ENCODE measurements at places on chromosomes 13 and 19.

- DNase-seq = no peak
Observed at GRCh38 chr13:24251525-24251924, 57.9 kb upstream of the C1QTNF9 start.

- no peak for DNase-seq
Observed at GRCh38 chr13:80630685-80631121, 289.8 kb upstream of the SPRY2 start.

DNA sequence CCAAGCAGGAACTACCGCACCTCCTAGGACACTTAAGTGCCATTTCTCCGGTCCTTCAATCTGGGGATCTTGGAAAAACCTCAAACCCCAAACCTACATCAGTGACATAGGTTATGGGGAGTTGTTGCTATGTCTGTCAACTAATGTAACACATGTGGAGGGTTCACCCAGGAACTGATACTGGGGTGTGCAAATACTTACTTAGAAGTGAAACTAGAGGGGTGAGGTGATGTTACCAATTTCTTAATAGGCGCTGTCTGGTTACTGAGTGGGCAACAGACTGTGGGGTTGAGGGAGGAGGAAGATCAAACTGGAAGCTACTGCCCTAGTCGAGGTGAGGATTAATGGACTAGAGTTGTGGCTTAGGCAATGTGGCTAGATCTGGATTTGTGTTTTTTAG lies 1.9 kb downstream of the ZNF586 start:
- DNase-seq = no peak

GRCh38 chr19:42394751-42395150 lies 4.7 kb upstream of the CNFN start:
- DNase-seq = no peak

GRCh38 chr13:65460136-65460535 lies 1770.0 kb downstream of the PCDH9 start:
- DNase-seq = no peak

GRCh38 chr13:113916330-113916815 lies 52.5 kb upstream of the GAS6 start:
- DNase-seq = no peak

GRCh38 chr13:89514534-89515312 lies 1832.8 kb upstream of the MIR17HG start:
- DNase-seq = no peak

DNA sequence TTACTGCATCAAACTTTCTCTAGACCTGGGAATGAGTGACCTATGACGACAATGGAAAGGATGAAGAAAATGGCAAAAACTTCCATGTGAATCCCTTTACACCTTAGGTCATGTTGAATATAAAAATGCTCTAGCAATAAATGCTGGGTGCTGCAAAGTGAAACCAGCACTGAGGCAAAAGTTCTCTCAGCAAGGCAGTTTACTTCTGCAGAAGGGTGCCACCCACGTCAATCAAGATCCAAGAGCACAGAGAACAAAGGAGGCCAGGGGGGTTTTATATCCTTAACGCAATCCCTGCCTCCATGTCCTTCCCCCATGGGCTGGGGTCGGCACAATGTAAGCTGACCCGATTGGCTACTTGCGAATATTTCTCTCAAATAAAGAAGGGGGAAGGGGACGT lies 38.7 kb downstream of the ZNF333 start:
- no peak for DNase-seq

DNA sequence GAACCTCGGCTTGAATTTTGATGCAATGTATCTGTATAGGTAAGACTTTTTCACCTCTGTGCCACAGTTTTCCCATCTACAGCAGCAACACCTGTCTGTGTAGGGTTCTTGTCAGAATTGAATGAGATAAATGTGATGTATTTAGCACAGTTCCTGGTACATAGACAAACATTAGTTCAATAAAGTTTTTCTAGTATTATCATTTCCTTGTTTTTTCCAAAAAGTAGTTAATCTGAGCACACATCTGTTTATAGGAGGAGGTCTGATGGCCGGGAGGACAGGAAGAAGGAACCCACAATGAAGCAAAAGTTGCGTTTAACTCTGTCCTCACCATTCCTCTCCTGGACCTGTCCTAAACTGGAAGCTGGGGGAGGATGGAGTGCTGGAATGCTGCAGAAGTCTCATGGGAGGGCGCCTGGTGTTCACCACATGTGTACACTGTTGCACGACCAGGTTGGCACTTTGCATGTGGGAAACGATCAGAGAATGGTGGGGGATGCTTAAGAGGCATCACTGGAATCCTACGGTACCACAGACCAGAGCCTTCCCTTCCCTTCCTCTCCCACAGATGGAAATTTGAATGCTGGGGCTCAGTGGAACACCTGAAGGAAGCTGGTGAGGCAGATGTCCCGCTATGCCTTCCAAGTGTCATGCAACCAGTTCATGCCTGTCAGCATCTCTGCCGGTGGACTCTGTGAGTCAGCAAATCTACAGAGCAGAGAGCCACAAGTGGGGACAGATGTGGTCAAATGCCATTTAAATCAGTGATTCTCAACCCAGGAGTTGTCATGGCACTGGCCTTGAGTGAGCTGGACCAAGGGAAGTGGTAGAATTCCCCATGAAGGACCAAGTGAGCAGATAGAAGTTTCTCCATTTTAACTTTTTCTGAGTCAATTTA lies 315.6 kb downstream of the DLEU7 start:
- DNase-seq = no peak

GRCh38 chr19:32345261-32346207 lies at the start of gene ZNF507:
Gene ZNF507 (plus strand): TSS chr19:32345610. CDS start chr19:32352831, 7,221 bp downstream.
- peak; percentile 60 for DNase-seq

GRCh38 chr19:36266375-36266961 lies 51.6 kb downstream of the ZNF146 start:
- no peak for DNase-seq

DNA sequence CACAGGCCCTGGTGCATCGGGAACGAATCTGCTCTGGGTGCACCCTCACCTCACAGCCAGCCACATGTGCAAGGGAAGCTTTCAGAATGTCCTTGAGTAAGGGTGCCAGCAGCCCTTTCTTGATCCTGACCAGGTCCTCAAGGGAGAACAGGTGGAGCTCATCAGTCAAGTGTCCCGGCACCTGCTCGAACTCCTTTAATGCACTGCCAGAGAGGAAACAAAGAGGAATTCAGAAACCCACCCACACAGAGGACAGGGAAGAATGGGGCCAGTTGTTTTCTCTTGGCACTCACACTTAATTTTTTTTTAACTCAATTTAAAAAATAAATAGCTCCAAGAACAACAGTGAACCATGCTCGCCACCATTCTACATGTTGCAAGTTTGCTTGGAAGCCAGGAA lies 41.7 kb downstream of the RUBCNL start:
- no peak for DNase-seq

GRCh38 chr13:110123041-110123809 lies 183.7 kb downstream of the COL4A1 start:
- no peak for DNase-seq

DNA sequence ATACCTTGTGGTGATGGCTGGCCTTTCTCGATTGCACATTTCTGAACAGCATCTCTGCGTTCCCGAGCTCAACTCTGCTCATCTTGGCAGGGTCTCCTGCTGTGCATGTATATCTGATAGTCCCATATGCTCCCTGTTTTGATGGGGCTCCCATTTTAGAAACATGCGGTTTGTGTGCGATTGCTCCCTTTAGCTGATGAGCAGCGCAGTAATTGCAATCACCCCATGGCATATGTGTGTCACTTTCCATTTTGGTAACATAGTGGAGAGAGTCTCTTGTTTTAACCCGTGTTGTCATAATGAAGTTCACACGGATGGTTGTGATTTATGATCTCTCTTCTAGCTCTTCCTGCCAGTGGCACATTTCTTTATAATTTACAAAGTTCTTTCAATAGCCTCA lies 144.7 kb downstream of the MTUS2 start:
- DNase-seq = no peak

GRCh38 chr13:91174886-91175501 lies 172.5 kb upstream of the MIR17HG start:
- no peak for DNase-seq

DNA sequence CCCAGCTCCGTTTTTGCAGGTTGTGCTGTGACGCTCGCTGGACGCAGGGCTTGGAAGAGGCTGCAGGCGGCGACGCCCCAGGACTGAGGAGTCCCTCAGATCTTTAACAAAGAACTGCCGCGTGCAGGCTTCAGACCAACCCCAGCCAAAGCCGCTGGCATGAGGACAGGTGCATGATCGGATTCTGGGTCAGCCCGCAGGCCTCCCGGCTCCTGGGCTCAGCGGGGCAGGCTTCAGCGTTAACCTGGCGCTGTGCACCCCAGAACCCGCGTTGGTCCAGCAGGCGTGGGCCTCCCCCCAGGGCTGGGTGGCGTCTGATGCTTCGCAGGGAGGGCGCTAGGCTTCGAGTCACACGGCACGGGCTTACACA lies 920 bp upstream of the TIMM13 start:
- no peak for DNase-seq

GRCh38 chr19:7326105-7326877 lies 22.4 kb upstream of the ARHGEF18 start:
- DNase-seq = no peak

DNA sequence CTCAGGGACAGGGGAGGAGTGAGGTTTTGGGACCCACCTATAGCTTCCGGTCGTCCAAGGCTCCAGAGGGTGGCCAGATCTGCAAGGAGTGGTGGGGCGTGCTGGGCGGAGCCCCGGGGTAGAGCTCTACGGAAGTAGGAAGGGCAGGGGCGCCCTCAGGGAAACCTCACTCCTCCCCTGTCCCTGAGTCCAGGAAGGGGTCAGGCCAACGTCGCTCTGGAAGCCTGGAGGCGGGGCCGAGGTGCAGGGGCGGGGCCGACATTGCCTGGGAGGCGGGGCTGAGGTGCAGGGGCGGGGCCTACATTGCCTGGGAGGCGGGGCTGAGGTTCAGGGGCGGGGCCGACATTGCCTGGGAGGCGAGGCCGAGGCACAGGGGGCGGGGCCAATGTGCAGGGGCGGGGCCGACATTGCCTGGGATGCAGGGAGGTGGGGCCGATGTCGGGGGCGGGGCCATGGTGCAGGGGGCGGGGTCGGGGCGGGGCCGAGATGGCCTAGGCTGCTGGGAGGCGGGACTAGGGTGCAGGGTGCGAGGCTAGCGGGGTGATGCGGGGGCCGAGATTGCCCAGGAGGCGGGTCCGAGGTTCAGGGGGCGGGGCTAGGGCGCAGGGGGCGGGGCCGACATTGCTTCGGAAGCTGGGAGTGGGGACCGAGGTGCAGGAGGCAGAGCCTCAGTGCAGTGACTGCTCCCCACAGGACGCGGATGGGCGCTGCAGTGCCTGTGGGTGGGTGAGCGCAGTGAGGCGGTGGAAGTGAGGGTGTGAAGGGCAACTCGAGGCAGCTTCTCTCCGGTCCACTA lies 4.9 kb upstream of the PALM start:
- peak; percentile 71 for DNase-seq

DNA sequence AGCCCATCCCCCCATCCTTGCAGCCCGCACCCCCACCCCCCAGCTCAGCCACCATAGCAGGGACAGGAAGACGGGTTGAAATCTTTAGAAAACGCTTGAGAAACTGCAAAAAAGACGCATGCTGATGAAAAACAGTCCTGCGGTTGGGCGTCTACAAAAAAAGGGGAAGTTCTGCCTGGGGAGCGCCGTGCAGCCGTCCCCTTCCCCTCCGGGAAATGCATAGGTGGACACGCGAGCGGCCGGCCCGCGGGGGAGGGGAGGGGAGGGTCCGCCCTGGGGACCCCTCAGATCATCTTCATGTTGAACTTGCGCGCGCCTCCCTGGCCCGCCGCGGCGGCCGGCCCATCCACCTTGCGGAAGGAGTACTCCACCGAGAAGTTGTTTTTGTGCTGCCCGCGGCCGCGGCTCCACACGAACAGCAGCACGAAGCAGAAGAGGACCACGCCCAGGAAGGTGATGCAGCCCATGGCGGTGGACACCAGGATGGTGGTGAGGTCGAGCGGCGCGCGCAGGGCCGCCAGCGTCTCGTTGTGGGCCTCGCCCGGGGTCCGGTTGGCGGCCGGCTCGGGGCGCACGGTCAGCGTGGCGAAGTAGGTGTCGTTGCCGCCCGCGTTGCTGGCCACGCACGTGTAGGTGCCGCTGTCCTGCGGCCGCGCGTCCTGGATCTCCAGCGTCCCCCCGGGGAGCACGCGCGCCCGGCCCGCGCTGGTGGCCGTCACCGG lies 7.9 kb upstream of the PEAK3 start:
- DNase-seq = no peak

- DNase-seq = no peak
Observed at GRCh38 chr13:62653371-62653770, 1237.7 kb upstream of the PCDH20 start.

- DNase-seq = no peak
Observed at GRCh38 chr13:110575322-110576069, 14.0 kb upstream of the RAB20 start.

- no peak for DNase-seq
Observed at GRCh38 chr19:647566-648284, 8.0 kb downstream of the FGF22 start.

GRCh38 chr13:94178625-94179244 lies 300.7 kb downstream of the DCT start:
- no peak for DNase-seq

GRCh38 chr13:97914540-97914939 lies 38.9 kb upstream of the IPO5 start:
- DNase-seq = no peak

DNA sequence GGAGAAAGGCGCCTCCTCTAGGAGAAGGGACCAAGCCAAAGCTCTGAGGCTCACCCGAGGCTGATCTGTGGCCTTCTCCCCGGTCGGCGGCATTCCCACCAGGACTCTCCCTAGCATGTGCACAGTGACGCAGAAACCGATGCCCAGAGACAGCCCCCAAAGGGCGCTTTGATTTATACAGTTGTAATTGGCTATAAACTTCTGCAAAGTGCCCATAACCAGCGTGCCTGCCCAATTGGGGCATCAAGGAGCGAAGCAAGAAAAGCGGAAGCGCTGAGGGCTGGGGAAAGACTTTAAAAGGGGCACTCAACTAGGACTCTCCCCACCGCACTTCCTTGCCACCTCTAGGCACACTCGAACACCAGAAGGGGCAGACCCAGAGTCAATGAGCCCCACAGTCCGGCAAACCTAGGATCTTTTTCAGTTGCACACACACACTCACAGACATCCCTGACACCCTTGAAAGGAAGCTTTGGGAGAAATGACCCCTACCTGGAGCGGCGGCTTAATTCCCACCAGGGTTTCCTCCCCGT lies 1.8 kb downstream of the CDX2 start:
- no peak for DNase-seq

GRCh38 chr13:101127741-101128353 lies 288.5 kb downstream of the NALCN start:
- peak; percentile 12 for DNase-seq

GRCh38 chr19:57267291-57267690 lies 13.0 kb upstream of the ZNF460 start:
- DNase-seq = peak; percentile 29

- no peak for DNase-seq
Observed at GRCh38 chr13:31629085-31629780, 110.1 kb upstream of the RXFP2 start.

GRCh38 chr13:27619093-27619727 lies 1.1 kb downstream of the LNX2 start:
- DNase-seq = no peak

- DNase-seq = no peak
Observed at GRCh38 chr13:95300625-95301182, 547 bp downstream of the ABCC4 start.

GRCh38 chr19:53102206-53102755 lies 941 bp downstream of the ZNF160 start:
- DNase-seq = no peak
